ENCODE measurements at places on chromosomes 12 and 14.

DNA sequence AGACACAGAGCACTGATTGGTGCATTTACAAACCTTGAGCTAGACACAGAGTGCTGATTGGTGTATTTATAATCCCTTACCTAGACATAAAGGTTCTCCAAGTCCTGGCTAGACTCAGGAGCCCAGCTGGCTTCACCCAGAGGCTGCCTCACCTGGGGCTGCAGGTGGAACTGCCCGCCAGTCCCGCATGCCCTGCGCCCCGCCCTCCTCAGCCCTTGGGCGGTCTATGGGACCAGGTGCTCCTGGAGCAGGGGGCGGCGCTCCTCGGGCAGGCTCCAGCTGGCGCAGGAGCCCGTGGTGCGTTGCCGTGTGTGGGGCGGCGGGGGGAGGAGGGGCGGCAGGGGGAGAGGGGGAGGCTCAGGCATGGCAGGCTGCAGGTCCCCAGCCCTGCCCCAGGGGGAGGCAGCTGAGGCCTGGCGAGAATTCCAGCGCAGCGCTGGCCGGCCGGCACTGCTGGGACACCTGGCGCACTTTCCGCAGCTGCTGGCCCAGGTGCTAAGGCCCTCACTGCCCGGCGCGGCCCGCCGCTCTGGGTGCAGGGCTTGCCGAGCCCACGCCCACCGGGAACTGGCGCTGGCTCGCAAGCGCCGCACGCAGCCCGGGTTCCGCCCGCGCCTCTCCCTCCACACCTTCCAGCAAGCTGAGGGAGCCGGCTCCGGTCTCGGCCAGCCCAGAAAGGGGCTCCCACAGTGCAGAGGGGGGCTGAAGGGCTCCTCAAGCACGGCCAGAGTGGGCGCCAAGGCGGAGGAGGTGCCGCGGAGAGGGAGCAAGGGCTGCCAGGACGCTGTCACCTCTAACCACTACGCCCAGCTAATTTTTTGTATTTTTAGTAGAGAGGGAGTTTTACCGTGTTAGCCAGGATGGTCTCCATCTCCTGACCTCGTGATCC lies 3.1 kb upstream of the SLCO1B3 start:
- DNase-seq: no peak

DNA sequence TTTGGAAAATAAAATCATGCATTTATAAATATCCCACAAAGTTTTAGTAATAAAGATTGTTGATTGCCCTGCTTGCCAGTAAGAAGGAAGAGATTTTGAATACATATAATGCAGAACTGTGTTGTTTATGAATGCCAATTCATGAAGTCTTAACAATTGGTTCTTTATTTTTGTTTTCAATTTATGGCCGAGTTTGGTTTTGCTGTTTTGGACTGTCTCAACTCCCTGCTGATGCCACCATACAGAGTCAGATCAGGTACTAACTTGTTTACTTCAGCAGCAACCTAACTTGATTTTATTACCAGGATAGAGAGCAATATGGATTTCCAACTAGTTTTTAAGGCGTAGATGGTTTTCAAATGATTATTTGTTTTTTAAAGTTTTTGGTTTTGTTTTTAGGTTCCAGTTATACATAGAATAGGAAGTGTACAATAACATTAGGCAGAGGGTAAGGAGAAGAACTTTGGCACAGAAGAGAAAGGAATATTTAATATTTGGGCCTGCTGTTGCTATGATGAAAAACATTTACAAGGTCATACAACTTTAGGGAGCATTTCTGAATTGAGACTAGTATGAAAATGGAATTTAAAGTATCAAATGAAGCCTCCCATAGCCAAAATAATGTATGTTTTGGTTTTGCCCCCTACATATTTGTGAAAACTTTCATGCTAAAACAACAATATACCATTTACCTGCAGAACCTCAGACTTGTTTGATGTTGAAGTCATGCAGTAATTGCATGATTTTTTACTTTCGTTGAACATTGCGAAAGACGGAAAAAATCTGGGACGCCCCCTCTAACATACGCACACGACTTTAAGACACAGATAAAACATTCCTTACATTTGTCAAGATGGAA lies 904 bp upstream of the FAM177A1 start:
- no peak for DNase-seq

GRCh38 chr12:50401500-50402081 lies 906 bp downstream of the LARP4 start:
- no peak for DNase-seq

DNA sequence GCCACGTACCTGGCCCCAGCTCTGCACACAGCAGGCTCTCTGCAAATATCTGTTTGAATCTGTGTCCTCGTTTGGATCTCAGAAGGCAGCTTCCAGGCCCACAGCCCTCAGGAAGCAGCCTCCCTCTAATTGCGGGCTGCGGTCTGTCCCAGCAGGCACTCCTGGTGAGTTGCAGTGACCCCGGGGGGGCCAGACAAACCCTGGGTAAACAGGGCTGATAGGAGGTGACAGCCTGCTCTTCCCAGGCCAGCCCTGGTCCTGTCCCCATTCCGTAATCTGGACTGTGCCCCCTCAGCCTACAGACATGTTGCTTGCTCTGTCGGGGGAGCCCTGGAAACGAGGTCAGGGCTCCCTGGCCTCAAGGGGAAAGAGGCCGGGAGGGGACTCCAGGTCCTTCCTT lies 2.0 kb downstream of the FOXN4 start:
- no peak for DNase-seq

DNA sequence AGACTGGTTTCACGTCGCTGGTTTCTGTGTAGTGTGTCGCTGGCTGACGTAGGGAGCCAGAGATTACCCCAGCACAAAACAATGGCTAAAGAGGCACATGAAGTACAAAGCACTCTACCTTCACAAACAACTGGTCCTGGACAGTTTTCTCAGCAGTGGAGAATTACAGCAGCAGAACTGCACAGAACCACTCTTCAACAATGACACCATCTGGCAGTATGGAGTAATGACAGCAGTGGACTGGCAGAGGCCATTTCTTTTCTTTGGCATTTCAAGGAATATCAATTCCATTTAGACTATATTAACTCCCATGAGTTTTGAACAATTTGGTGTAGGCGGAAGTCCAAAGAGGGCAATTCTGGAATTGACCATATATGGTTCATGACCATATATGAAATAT lies 1074.1 kb downstream of the AACS start:
- DNase-seq: no peak
